ENCODE measurements at places on chromosomes 2 and 18. TPM values are rescaled to one million over a fixed set of nuclear protein-coding genes. Genes with fewer than 3 reads are reported as not detected.

Gene CFAP65
- total RNA-seq: not detected

Gene STPG4
- total RNA-seq: 0.33 TPM

DNA sequence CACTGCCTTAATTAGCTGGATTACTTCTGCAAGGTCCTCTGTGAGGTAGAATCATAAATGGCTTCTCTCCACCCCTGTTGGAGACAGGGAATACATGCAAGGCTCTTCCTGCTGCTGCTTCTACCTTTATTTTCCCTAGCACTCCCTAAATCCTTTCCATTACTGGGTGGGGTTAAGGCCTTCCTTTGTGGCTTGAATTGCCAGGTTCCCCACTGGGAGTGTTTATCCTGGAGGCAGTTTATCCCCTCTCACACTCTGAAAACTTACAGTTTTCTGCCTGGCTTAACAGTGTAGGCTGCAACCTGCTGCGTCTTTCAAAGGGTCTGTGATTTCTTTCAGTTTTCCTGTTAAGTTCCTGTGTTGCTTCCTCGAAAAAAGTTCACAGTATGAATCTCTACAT is 1062.3 kb upstream of the CRIM1 start:
- DNase-seq: no peak

DNA sequence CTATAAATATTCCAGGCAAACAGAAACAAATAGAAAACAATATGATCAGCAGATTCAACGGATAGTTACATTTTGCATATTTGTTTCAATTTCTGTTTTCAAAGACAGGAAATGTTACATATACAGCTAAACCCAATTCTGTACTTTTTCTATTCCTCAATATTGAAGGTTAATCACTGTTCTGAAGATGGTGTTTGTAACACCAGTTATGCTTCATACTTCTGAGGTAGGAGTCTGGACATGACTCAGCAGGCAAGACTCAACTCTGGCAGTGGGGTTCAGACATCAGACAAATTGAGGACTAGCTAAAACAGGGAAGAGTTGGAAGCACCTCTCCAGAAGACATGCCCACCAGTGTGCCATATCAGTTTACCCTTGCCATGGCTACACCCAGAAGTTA is 16.6 kb downstream of the SERPINB13 start:
- no peak for DNase-seq

Gene IGFBP5
- total RNA-seq: 1,100 TPM

- DNase-seq: peak; percentile 19
Observed at GRCh38 chr2:236517251-236518031, 52.2 kb upstream of the ACKR3 start.

DNA sequence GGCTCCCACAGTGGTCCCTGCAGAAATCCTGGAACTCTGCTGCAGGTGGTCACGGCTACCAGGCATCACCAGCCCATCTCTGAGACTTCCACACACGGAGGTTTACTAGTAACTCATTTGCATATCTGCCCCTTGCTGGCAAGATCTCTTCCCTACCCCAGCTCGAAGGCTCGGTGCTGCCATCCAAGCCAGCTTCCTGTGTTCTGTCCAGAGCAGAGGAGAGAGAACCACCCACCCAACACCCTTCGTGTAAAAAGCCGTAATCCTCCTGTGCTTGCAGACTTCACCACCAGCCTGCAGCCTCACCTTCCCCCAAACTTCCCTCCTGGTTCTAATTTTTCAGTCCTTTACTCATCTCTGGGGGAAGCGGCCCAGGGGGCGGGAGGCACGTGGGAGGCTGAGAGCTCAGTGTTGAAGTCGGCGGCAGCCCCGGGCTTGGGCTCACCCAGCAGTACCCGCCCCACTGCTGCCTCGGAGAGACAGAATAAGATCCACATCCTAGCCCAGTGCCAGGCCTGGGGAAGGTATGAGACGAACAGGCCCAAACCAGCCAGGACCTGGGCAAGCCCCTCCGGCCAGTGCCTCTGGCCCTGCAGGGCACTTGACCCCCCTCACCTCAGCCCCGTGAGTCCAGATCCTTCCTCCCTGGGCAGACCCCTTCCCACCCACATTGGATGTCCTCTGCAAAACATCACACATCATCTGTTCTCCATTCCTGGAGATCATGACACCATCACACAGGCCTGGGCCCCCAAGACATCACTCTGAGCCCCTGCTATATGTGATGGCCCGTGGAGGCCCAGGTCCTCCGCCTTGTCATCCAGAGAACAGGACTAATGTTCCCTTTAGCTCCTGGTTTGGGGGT is 145.8 kb upstream of the ID2 start:
- no peak for DNase-seq

DNA sequence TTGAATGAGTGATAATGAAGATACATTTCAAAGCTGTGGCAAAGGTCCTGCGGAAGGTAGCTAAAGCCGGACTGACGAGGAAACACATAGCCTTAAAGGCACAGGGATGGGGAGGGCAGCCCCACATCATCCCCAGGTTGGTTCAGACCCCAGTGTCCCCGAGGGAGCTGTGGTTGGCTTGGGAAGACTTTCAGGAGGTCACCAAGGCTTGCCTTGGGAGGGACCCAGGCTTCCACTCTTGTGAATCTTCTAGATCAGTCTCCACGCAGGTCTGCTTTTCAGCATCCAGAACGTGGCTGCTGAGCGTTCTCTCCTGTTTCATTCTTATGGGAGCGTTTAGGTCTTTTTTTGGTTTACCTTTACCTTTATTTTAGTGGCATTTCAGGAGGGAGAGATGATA is 16.8 kb downstream of the KIF1A start:
- DNase-seq: no peak

Gene DOCK10
- total RNA-seq: 26.3 TPM

GRCh38 chr2:4174796-4175195 is 471.4 kb downstream of the DCDC2C start:
- DNase-seq: peak; percentile 2

Gene LOXL3
- 12.6 TPM for total RNA-seq

GRCh38 chr18:23584019-23584983 is 2.0 kb downstream of the NPC1 start:
- no peak for DNase-seq

Gene ITPRID2
- 117 TPM for total RNA-seq

- DNase-seq: no peak
Observed at GRCh38 chr2:221392228-221392881, 179.7 kb downstream of the EPHA4 start.

DNA sequence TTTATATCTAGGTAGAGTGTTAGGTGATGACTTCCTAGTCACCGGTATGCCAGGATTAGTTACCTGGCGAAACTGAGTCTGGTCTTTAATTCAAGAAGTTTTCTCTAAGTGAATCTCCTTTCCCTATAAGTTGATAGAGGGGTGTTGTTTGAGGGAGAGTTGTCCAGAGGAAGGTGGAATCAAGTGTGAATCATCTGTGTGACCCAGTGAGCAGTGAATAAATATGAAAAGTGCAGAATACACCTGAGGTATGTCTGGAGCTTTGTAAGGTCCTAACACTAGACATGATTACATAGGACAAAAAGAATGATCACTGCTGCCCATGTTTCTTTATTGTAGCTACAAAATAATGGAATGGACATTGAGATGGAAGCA is 11.2 kb downstream of the POU3F3 start:
- no peak for DNase-seq

- DNase-seq: peak; percentile 78
Observed at GRCh38 chr2:102166189-102166845, 20.5 kb upstream of the IL1RL2 start.

- DNase-seq: no peak
Observed at GRCh38 chr2:74186038-74186437, 7.4 kb upstream of the MOB1A start.

GRCh38 chr18:62152844-62153243 is 34.0 kb downstream of the PIGN start:
- DNase-seq: no peak

DNA sequence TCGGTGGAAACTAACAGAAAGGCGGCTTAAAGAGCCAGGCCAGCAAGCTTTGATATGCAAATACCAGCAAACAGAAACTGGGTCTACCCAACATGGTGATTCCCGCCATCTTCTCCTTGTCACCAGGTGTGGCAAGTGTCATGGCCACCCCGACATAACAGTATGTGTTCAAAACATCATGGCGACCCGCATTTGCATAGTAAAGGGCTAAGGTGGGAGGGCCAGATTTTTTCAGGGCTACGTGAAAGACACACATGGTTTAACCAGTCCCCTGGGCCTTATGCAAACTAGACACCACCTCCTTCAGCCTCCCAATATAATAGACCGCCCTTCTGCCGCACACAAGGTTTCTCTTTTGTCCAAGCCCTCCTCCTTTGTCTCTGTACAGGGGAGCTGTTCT is 260.4 kb downstream of the METTL4 start:
- no peak for DNase-seq

GRCh38 chr2:33314541-33314940 is 161.9 kb upstream of the RASGRP3 start:
- DNase-seq: no peak

GRCh38 chr2:169741-170140 is 94.1 kb downstream of the SH3YL1 start:
- DNase-seq: no peak

Gene ZBTB7C
- total RNA-seq: 0.33 TPM

Gene SLC14A1
- 31.0 TPM for total RNA-seq

GRCh38 chr2:116733699-116734098 is 1080.8 kb upstream of the DDX18 start:
- no peak for DNase-seq

Gene SPATA3
- not detected for total RNA-seq
